ENCODE measurements at places on chromosomes 2 and 18. TPM values are rescaled to one million over a fixed set of nuclear protein-coding genes. Genes with fewer than 3 reads are reported as not detected.

Gene SLC30A3
- polyA plus RNA-seq, result not detected

Gene MPPE1
- 24.0 TPM for polyA plus RNA-seq

Gene CGREF1
- not detected for polyA plus RNA-seq

Gene CNGA3
- not detected for polyA plus RNA-seq

Gene MC2R
- polyA plus RNA-seq, result not detected

Gene MYO7B
- 128 TPM for polyA plus RNA-seq

Gene MAB21L4
- polyA plus RNA-seq, result 1.7 TPM

Gene GRB14
- 2.4 TPM for polyA plus RNA-seq

Gene MYOM1
- polyA plus RNA-seq, result 11.1 TPM
